Fibroblast of gingiva (primary cell): ENCODE measurements at places on chromosomes 2 and 18.
A peak's percentile ranks its signal among the peaks of the same experiment; 100 is the strongest.

DNA sequence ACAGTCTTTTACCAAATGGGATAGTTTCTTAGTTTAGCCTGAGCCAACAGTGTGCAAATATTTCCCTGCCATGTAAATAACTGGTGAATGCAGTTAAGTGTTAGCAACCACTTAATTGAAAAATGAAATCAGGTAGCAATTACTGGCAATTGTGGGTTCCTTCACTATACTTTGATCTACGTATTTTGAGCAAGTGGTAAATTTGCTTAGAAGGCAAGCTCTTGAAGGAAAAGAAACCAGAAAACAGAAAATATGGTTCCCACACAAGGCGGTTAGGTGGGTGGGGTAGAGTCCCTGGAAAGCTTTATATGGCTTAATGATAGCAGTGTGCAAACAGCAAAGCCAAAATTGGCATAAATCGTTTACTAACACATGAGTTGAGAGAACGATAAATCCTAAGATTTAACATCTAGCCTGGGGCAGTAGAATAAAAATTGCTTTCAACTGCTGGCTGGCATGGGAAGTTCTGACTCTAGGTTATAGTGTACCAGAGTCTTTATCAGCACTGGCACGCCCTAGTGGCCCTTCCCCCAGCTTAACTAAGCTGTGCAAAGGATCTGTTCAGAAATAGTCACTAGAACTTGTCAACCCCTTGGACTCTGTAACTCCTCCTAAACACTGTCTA, 17.0 kb downstream of the SLC9A2 start:
- no peak for DNase-seq

DNA sequence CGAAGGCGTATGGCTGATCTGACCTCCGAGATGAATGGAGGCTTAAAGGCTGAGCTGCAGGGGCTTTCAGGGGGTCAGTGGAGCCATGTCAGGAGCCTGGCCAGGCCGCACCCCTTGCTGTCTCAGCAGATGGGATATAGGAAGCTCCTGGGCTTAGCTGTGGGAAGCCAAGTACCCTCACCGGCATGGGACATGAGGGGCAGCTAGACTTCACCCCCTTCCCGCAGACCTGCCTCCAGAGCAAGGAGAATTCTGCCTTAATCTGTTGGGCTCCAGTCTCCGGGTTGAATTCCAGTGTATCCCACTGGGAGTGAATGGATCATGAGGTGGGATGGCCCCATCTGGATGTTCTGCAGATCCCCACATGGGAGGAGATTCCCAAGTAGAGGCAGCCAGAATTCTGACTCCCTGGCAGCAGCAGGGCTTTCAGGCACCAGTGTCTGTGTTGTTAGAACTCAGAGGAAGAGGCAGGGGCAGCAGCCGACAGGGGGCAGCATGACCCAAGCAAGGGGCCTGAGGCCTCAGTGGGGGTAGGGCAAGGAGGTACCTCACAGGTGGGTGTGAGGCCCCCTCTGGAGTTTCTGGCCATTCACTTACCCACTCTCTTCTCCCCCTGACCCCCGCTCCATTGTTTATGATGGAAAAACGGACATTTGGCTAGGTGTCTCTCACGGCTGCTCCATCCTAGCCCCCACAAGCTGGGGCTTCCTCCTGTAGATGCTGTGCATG, 19.1 kb downstream of the CAPG start:
- no peak for DNase-seq

DNA sequence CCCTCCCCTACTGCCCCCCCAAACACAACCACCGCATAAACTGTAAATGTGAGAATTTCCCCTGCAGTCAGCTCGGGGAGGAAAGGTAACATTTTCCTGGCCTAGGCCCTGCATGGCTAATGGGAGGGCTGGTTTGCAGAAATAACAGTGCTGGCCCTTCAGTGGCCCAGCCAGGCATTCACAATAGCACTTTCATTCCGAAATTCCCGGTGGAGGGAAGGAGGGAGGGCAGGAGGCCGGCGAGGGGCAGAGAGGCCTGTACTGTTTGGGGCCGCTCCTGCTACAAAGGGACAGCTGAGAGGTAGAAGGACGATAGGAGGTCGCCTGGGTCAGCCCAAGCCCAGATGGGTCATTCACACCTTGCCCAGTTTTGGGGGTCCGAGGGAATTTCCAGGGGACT, 11.3 kb downstream of the CYP26B1 start:
- DNase-seq, result no peak

GRCh38 chr2:57876313-57876712, 170.3 kb upstream of the VRK2 start:
- DNase-seq, result no peak

DNA sequence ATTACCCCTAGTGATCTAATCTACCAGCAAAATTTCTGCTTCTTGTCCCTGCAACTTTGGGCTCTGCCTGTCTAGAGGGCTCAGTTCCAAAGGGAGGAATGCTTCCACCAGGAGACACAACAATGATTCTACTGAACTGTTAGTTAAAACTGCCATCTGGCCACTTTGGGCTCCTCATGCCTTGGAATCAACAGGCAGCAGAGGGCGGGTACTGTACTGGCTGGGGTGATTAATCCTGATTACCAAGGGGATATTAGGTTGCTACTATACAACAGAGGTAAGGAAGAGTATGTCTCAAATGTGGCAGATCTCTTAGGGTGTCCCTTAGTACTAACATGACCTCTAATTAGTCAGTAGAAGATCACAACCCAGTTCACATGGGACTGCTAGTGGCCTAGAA, 21.4 kb downstream of the HADHA start:
- no peak for DNase-seq

DNA sequence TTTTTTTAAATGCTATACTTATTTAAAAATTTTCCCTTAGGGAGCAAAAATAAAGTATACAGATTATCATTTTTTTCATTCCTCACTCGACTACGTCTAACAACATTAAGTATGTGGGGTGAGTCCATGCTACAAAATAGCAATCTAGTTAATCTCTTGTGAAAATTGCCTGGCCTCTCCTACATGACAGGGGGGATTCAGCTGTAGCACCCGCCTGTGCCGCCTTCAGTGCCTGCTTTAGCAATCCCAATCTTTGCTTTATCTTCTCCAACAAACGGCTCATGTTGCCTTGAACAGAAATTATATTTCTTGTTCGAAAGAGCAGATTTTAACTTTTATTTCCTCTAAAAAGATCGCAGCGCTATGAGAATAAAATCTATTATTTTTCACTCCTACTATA, 2.4 kb upstream of the SOX11 start:
- no peak for DNase-seq

- no peak for DNase-seq
Observed at GRCh38 chr2:41431756-41432155, 616.1 kb upstream of the PKDCC start.

DNA sequence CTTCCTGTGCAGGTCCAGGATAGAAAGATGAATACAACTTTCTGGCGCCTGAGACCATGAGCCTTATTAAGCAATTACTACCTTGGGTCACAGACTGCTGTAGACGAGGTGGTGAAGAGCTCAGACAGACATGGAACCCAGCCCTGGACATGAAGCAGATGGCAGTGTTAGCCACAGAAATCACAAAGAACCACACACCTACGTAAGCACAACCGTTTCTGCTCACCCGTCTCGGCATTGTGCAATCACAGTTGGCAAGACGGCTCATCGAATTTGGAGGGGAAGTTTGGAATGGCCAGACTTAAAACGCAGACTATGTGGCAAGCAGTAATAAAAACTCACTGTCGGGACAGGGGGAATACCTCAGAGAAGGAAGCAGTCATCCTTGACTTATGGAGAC, 24.3 kb upstream of the ASPRV1 start:
- peak; percentile 76 for DNase-seq

- no peak for DNase-seq
Observed at GRCh38 chr18:11271954-11272353, 122.6 kb upstream of the PIEZO2 start.

GRCh38 chr2:188032786-188033185, 258.9 kb upstream of the GULP1 start:
- DNase-seq, result no peak

DNA sequence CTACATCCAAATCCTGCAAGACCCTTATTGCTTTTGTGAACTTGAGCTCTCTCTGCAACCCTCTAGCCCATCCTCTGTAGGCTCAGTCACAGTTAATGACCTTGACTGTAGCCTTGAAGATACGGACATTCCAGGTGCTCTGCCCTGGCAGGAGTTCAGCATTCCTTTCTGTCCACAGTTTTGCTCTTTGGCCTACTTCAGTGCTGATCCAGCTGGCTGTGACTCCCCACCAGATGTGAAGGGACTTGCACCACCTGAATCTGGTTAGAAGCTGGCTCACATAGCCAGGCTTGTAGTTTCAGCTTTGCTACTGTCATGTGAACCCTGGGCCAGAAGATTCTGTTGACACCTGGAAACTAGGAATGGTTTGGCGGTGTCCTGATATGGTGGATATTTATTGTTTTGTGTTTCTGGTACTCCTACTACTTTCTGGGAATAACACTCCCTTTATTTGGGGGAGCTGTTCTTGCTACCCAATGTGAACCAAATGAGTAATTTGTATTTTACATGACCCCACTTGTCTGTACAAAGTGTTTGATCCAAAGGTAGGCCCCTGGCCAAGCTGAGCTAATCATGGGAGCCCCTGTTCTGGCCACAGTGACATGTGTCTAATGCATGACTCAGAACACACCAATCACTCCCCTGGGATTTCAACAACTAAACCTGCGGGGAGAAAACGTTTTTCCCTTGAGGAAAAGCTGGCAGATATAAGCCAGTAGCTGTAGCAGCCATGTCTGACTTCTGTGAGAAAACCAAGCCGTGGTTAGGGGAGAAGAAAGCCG, 73.4 kb downstream of the CDCA7 start:
- DNase-seq, result peak; percentile 46

- DNase-seq, result no peak
Observed at GRCh38 chr2:20797096-20797495, 25.8 kb downstream of the LDAH start.

GRCh38 chr2:188659656-188660406, 314.3 kb upstream of the COL3A1 start:
- peak; percentile 60 for DNase-seq

DNA sequence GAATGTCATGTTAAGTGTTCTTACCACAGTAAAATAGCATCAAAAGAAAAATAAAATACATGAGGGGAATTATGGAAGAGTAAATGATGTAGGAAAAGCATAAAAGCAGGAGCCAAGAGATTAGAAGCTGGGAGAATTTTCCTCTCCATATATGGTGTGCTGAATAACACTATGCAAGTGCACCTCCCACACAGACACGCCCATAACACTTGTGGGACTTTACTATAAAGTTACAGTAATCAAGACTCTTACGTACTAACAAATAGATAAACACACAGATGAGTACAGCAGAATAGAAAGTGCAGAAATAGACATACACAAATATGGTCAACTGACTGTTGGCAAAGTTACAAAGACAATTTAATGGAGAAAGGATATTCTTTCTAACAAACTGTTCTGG, 16.0 kb upstream of the SPHKAP start:
- no peak for DNase-seq

GRCh38 chr18:51727780-51728179, 530.3 kb upstream of the MEX3C start:
- no peak for DNase-seq

DNA sequence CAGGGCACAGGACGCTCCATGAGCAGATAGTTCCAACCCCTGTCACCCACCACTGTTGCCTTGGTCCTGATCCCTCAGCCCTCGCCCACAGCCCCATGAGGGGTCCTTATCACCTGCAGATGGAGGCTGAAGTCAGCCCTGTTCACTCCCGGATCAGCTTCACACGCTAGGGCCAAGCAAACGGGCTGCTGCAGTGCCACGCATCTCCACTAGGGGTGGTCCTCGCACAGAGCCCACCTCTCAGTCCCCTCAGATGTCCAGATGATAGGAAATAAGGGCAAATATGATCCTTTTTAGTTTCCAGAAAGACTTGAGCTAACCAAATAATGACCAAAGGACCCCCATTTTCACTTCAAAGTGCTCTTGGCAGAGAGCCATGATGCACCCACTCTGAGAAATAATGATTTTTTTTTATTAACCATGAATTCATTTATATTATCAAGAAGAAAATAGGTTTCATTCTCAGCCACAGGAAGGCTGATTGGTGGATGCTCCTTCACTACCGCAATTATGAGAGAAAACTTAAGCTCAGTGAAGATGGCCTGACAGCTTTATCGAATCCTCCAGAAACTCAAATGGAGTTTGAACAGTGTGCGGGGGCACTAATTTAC, 71.9 kb upstream of the KLHL29 start:
- no peak for DNase-seq

DNA sequence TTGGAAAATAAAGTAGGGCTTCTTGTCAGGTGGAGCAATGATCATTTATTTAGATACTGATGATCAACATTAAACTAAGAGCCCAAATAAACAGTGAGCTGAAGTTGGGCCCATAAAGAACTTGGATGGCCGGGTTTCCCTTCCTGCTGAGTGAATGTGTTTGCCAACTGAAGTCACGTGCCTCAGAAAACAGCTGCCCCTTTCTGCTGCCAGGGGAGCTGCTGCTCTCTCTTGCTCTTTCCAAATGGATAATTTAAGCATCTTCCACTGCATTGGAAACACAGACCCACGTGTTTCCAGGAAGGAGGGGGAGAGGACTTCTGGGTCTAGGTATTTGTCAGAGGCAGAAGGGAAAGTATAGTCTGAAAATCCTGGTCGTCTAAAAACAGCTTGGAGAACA, 22.9 kb upstream of the NCKAP5 start:
- no peak for DNase-seq

DNA sequence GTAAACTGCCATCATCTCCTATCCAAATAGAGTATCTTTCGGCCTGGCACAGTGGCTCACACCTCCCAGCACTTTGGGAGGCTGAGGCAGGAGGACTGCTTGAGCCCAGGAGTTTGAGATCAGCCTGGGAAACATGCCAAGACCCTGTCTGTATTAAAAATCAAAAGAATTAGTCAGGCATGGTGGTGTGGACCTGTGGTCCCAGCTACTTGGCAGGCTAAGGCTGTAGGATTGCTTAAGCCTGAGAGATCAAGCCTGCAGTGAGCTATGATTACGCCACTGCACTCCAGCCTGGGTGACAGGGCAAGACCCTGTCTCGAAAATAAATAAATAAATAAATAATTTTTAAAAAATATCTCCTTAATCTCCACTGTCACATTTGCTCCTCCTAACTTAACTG, 14.7 kb upstream of the ARPC2 start:
- no peak for DNase-seq

- no peak for DNase-seq
Observed at GRCh38 chr18:24089076-24089475, 49.8 kb upstream of the CABYR start.
